Putamen (tissue), 1 donor: ENCODE measurements at places on chromosomes 4 and X.

DNA sequence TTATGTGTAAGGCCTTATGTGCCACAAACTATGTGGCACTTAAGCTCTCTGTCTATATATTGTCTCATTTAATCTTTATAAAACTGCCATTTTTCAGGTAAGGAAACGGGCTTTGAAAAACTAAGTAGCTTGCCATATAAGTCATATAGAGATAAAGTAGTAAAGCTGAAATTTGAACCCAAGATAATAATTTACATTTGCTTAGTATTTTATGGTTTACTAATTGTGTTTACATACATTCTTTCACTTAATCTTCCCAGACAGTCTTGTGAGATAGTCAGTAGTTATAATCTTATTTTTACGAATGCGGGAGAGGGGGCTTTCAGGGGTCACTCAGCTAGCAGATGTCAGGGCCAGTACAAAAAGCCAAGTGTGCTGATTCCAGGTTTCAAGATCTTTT, 13.9 kb upstream of the CCNG2 start:
- no peak for DNase-seq

DNA sequence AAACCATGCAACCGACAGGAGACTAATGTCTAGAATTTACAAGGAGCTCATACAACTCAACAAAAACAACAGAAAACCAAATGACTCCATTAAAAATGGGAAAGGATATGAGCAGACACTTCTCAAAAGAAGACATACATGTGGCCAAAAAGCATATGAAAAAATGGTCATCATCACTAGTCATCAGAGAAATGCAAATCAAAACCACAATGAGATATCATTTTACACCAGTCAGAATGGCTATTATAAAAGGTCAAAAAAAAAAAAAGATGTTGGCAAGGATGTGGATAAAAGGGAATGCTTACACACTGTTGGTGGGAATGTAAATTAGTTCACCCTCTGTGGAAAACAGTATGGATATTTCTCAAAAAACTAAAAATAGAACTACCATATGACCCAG, 50.5 kb upstream of the CHRDL1 start:
- no peak for DNase-seq

DNA sequence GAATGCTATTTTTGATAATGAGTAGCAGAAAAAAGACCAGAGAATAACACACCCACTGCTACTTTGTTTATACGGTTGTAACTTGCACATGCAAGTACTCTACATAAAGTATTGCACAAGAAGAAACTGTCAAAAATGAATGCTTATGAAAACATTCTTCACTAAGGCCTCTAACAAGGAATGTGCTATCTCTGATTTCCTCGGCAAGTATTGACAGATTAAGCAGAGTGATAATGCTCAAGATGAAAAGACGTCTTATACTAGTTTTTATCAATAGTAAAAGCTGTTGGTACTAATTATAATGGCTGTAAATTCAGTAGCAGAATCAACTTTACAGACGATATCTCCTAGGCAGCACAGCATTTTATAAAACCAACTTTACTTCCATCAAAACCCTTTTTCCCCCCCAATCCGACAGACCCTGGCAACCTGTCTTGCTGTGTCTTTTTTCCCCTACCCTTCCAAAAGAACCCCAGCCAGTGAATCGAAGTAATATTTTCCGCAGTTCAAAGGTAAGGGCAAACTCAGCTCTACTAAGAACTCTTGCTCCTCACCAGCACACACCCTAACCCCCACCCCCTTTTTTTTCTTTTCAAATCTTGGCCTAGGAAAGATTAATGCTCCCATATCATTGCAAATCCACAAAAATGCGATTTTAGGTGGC, 1.5 kb downstream of the FRYL start:
- no peak for DNase-seq

- no peak for DNase-seq
Observed at GRCh38 chr4:31995943-31996901, 1276.1 kb downstream of the PCDH7 start.

DNA sequence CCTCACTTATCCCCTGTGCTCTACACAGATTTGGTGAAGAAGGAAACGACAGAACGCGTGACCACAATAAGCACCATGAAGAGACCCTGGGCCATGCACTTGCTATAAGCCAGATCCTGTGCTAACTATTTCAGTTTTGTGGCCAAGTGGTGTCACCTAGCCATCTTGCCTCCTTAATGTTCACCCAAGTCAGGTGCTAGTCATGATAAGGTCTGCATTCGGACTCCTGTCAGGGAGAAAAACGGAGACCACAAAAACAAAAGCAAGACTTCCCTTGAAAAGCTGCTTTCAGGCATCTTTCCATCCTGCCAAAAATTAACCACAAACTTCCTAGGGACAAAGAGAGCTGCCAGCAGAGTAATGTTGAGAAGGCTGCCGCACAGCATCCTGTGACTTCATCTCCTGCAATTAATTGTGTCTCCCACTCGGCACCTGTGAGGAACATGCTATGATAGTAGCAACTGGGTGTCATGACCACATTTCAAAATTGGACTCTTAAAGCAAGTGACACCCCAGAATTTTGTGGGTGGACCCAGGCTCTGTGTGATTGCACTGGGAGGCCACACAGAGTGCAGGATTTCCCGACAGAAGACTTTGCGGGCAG, 8.8 kb upstream of the IDS start:
- DNase-seq, result no peak

GRCh38 chr4:13570916-13571315, 26.6 kb upstream of the NKX3-2 start:
- DNase-seq, result no peak

DNA sequence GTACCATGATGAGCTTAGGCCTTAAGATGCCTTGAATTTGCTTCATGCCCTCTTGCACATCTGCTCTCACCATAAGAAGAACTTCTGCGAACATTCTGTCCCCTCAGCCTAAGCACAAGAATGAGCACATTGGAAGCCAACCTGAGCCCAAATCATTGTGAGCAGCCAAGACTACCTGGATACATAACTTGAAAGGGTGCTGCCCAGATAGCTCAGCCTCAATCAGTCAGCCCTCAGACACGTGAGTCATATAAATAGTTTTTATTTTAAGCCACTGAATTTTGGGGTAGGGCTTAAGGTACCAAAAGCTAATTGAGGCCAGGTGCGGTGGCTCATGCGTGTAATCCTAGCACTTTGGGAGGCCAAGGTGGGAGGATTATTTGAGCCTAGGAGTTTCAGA, 27.5 kb upstream of the BBS12 start:
- no peak for DNase-seq

- DNase-seq, result no peak
Observed at GRCh38 chr4:135532132-135532531, 1330.5 kb upstream of the PABPC4L start.

- no peak for DNase-seq
Observed at GRCh38 chr4:122453384-122453995, 3.0 kb downstream of the IL2 start.

DNA sequence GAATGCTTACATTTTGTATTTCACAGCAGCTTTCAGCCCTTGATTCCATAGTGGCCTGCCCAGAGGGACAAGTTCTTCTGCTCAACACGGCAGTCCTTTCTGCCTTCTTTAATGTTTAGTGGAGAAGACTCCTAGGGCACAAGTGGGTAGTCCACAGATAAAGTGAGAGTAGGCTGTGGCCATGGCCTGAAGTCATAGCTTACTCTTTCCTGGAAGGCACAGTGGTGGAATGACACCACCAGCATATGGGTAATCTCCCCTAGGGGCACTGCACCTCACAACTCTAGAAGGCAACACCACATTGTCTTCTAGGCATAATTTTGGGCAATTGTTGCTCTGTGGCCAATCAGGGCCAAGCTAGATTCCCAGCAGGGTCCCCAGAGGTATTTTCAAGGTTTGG, 155.4 kb upstream of the MAMLD1 start:
- DNase-seq, result no peak

GRCh38 chr4:141565379-141566089, 70.8 kb upstream of the IL15 start:
- DNase-seq, result no peak

DNA sequence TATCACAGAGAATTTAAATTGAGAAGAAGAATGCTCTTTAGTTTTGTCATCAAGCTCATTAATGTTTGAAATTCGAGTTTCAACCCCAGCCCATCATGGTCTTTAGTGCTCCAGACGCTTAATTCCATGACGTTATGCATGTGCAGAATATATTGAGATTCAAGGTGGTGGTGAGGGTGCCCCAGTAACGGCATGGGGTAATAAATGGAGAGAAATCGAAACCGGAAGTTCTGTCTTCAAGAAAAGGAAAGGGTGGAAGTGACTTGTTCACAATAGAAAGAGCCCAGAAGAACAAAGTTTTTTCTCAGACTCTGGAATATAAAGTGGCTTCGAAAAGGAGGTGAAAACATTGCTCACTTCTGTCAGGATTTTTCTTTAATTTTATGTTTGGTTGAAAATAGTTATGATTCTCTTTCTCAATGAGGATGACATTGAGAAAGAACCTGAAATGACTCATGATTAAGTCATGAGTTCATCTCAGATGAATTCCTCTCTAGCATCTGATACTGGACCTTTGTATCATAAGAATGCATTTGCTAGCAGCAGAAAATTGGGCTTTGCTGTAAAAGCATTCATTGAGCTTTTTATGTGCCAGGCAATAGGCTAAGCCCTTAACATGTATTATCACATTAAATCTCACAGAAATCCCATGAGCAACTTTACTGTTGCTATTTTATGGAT, 779 bp upstream of the DDX60L start:
- DNase-seq, result peak; percentile 29

DNA sequence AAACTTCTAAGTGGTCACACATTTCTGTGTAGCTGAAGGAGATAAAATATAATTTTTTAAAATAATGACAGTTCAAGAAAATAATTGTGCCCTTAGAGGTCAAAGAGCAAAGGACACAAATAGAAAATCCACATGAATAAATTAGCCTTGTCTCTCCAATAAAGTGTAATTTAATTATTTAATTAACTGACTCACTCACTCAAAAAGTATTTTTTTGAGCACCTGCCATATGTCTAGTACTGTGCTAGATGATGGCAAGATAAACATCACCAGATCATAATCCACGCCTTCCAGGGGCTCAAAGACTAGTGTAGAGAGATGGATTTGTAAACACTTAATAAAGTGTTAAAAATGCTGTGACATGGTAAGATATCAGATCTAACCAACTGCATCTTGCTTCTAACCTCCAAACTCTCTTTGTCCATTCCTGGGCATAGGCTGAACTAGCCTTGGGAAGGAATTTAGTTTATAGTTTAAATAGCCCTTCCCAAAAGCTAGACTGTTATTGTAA, 112.5 kb downstream of the SCLT1 start:
- DNase-seq, result no peak

DNA sequence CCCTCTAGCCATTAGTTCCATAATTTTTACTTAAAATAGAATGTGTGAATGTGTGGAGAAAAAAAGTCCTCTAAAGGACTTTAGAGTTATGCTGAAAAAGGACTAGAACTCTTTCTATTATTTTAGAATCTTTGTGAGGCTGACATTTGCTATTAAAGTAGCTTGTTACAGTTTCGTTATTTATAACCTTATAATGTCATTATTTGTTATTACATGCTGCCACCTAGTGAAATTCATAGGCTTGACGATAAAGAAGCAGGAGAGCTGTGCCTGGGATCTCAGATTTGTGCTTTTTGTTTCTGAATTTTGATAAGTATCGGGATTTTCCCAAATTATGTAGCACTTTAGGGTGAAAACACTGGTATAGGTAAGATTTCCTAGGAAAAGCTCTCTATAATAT, 38.5 kb upstream of the TAPT1 start:
- DNase-seq, result peak; percentile 38

GRCh38 chrX:108699368-108699767, 37.0 kb downstream of the IRS4 start:
- peak; percentile 7 for DNase-seq

DNA sequence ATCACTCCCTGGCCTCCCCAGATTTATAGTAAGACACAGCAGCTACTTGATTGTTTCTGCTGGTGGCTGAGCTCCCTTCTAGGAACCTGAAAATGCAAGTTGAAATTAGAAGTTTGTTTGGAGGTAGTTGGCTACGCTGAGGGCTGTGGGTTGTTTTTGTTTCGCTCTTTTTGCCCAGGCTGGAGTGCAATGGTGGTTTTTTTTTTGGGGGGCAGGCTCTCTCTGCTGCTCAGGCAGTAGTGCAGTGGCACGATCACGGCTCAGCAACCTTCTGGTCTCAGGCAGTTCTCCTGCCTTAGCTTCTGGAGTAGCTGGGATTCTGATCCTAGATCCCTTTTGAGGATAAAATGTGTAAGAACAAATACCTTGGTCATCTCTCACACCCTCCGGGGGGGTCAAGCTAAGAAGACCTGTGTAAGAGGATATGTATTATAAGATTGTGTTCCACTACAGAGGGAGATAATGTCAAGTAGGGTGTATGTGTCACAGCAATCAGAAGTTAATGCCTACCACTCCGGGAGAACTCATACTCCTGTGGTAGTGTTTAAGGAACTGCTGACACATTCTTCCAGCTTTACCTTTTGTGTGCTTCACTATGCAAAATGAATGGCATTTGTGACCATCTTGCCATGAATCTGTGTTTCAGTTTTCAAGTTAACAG, 9.7 kb downstream of the JADE1 start:
- DNase-seq, result no peak

- no peak for DNase-seq
Observed at GRCh38 chr4:1200425-1201035, 28.1 kb upstream of the SPON2 start.

GRCh38 chr4:89988268-89988667, 93.6 kb downstream of the MMRN1 start:
- DNase-seq, result no peak

GRCh38 chrX:9249051-9249846, 215.3 kb upstream of the FAM9B start:
- DNase-seq, result no peak

DNA sequence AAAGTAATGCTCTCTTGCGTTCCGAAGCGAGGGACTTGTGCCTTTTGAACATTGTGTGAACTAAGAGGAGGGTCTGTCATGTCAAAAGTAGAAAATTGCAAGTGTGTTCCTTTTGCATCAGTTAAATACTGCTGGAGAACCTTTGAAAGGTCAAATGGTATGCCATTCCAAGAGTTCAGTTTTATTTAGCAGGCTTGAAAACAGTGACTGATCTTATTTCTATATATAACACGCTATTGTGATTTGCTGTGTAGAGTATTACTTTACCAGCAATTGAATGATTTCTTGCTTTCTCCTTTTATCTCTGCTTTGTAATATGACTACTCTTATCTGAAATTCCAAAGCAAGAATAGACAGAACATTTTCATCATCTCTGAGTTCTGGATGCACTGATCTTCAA, at the start of gene TECRL:
Gene TECRL, minus strand, starts transcription at position 151 of the 400 bp plus-strand sequence. Its CDS starts 99 bp downstream, at position 52.
- DNase-seq, result no peak

- no peak for DNase-seq
Observed at GRCh38 chr4:111632641-111633151, 512.6 kb upstream of the FAM241A start.

DNA sequence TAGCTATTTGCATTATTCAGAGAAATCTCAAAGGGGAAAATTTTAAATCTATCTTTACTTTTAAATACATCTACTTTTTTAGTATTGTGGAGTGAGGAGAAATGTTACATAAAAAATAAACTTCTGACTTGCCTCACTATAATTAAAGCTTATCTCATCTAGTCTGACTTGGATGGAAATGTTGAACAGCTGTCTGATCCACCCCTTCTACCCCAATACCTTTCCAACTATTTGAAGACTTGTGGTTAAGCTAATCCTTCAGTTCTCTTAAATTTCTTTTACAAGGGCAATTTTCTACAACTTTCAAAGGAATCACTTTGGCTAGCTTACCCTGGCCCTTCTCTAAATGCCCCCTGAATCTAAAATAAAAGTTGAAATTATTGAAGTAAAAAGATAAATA, 17.3 kb upstream of the RPS6KA6 start:
- no peak for DNase-seq
